ENCODE measurements at places on chromosomes 5 and 9.

DNA sequence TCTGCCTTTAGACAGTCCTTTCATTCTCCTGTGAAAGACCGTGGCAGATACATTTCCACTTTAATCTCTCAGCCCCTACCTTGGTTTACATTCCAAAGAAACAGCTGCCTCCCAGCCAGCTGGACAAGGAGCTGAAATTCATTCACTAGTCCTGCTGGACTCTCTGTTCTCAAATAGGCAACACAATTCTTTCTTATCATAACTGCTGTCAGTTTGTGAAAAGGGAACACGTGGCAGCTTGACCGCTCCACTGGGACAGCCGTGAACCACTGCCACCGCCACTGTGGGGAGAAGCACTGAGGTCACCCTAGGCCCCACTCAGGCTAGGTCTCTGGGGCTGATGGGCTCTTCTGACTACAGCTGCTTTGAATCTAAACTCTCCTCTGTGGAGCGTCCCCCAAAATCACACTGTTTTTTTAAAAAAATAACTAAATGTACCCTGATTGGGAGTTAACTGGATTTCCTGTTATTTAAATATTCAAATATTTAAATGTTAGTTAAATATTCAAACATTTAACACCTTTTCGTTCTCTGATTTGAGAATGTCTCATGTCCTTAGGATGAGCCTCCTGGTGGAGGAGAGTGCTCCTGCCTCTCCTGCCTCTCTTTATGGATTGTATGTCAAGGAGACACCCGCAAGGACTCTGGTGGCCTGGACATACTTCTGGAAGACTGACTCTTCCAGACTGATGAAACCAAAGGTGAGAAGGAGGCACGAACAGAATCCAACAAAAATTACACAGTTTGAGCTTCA is 120.1 kb downstream of the BOD1 start:
- no peak for DNase-seq

DNA sequence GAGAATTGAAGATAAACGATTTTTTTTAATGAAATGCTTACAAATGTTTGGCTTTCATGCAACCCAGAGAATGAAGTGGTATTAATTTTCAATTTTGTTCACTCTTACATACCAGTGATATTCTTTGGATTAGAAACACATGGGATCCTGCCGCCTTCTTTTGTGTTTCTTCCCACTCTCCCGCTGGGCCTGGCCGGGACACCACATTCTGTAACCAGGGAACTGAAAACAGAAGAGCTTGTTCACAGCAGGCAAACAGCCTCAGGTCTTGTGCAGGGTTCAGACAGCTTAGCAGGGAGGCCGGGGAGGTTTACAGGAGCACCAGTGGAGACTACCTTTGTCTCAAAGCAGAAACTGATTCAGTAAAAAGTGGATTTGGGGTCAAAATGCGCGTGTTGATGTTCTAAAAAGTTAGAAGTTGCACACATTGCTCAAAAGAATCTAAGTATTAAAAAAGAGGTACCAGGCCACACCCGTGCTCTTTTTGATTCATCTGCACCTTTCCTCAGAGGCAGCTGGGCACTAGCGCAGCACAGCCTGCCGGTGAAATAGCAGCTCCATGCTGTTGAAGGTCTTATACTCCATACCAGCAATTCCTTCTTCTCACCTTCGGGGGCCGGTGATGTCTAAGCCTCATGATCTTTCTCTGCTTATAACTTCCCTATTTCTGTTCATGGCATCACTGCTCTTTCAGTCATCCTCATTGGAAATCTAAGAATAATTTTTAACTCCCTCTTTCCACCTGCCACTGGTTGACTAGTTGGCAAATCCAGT is 67.1 kb downstream of the GRAMD2B start:
- DNase-seq = no peak

DNA sequence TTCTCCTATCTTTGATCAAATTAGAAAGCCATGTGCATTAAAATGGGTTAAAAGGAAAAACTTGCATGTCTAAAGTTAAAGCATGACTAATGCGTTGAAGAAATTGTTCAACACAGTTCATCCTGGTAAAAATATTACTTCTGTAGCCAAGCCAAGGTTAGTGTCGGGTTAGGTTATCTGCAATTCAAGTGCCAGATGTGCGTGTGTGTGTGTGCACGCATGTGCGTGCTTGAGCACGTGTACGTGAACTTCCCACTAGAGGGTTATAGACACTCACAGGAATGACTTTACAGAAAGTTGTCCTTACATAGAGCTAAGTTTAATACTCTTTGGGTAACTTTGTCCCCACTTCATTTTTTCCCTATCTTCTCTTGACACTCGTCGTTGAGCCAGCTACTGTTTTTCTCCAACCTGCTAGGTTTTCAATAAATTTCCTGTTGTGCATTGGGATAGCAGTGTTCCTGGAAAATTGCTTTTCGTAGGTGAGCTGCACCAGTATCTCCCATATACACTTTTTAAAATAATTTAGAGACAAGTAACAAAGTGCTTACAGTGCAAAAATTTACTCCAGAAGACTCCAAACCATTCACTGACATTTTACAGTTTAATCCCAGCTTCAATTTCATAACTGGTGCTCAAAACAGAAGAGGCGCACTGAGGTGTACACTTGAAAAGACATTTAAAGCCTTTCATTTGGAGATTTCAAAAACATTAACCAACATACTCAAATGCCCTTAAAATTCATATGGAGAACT is 353.8 kb downstream of the NFIB start:
- no peak for DNase-seq

DNA sequence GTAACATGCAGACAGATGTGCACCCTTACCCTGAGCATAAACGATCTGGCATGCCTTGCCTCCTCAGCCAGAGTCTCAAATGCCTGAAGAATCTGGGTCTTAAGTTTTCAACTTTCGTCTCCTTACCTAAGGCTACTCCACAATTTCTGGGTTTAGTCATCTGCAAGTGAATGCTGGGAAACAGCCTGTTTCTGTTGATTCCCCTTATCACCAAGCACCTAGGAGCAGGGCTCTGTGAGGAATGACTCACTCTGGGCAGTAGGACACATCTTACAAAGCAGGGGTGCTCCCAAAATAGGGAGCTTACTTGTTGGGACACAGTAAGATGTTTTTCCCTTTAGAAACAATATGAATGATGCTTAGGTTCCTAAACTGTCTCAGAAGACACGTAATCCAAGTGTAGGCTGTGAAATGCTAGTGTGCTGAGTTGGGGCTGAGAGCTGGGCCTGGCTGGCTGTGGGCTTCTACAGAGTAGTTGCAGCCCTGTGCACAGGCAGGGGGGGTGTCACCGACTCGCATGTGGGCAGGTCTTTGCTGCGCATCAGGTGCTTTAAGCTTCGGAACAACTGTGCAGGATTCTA is 58.0 kb downstream of the DAP start:
- DNase-seq = no peak

DNA sequence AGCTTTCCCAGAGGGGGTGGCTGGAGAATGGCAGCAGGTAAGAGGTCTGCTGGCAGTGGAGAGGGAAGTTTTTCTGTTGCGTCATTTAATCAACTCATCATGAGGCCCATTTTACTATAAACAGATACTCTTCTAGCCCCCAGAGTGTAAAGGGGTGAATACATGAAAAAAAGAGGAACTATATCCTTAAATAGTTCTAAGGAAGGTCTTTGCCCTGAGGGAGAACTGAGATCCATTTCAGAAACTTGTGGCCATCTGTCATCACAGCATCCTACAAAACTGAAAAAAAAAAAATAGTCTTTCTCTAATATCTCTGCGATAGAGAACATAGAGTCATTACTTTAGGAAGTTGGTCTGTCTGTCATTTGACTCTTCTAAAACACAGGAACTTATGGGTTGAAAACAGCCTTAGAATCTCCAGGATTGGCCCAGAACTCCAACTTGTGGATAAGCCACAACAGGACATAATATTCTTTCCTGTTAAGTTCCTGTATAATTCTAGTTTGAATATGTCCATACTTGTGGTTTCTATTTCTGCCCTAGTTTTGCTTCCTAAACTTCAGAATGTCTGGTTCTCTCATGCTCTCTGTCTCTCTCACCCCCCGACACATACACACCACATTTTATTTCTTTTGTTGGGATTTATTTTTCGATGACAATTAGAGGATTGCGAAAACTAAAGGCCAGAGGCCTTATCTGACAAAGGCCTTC is 238.5 kb upstream of the PIK3R1 start:
- no peak for DNase-seq

DNA sequence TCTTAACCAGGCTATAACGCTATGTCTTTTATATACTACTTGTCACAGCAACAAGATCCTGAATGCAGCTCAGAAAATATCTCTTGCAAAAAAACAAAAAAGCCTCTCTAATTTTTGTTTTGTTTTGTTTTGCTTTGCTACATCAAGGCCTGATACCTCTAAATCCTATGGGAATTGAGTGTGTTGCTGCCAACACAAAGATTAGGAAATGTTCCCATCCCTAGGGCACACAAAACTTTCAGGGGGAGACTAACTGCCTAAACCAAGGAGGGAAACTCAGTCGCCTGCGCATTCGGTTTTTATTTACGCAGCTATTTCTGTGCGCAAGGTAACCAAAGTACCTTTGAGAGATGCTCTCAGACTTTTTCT is 1.7 kb downstream of the SSBP2 start:
- no peak for DNase-seq

DNA sequence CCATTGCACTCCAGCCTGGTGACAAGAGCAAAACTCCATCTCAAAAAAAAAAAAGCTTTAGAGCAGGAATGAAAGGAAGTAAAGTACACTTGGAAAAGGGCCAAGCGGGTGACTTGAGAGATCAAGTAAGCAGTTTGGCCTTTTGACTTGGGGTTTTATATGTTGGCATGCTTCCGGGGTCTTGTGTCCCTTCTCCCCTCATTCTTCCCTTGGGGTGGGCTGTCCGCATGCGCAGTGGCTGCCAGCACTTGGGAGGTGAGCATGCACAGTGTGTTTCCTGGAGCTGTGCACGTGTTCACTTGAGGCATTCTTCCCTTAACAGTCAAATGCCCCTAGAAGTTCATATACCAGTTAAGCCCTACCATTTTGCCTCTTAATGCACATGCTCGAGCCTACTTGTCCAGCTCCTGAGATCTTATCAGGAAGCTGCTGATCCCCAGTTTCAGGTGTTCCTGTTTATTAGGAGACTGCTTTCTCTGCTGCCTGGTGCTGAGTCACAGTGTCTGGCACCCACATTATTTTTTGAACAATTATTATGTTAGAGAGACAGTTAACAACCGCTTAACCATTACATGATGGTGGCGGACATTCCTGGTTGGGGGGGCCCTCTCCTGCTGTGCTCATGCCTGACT is 32.6 kb upstream of the PRRC2B start:
- no peak for DNase-seq

DNA sequence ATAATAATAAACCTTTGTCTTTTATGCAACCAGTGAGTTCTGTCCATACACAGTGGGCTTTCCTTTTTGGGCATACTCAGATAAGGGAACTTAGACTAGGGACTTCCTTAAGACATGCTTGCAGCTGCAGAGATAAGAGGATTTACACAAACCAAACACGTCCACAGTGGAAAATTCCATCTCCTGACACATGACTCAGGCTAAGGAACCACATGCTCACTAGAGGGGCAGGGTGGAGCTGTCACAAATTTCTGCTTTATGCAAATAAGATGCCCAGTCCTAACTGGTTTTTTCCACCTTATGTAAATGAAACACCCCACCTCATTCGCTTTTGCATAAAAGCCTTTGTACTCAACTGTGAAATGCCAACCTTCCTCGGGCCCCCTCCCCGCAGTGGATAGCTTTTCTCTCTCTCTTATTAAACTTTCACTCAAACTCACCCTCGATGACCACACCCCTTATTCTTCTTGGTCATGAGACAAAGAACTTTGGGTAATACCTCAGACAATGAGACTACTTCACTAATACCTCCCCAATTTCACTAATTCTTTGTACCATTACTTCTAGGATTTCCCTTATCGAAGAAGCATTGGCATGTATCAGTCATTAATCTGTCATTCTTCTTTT is 170.3 kb upstream of the FTMT start:
- DNase-seq = no peak

DNA sequence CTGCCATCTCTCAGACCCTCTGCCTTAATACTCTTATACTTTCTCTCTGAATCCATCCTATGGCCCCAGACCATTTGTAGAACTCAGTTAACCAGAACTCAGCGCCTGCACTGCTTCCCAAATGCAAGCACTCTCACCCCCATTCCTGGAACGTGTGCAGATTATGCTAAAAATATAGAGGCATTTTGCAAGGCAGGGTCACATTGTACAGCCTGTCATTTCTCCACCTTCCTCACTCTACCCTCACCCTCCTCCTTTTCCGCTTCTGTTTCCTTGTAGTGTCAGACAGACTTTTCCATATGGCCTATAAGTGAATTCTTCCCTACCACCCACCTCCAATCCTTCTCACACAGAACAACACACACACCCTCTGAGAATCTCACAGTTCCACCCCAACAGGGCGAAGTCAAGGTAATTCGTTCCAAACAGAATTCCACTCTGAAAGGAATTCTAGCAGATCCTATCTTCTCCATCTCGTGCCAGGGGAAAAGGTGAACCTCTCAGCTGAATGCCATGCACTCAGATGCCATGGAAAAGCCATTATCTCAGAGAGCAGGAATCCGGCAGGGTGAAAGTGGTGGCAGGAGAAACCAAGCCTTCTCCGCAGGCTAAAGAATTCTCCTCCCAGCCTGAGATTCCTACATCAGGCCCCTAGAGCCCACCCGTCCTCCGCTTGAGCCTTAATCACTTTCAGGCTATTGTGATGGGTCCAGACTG is 25.3 kb downstream of the GGTA1 start:
- no peak for DNase-seq

GRCh38 chr5:13809921-13810320 is 134.6 kb downstream of the DNAH5 start:
- DNase-seq = no peak

DNA sequence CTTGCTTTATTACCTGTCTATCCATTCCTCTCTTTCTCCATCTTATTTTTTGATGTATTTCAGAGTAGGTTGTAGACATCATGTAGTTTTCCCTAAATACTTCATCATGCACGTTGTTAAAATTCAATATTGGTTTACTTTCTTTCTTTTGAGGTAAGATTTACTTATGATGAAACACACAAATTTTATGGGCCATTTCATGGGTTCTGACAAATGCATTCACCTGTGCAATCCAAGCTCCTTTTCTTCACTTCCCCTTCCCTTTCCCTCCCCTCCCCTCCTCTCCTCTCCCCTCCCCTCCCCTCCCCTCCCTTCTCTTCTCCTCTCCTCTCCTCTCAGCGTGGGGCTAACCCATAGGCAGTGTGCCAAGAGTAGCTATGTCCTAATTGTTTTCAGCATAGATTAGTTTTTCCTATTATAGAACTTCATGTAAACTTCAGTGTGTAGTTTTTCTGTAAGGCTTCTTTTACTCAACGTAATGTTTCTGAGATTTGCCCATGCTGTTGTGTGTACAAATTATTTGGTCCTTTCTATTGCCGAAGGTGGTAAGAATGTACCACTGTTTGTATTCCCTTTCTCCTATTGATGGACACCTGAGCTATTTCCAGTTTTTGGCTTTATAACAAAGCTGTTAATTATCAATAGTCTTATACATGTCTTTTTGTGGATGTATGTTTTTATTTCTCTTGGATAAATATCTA is 92.9 kb upstream of the CLINT1 start:
- no peak for DNase-seq

GRCh38 chr5:79122973-79123372 is 11.4 kb downstream of the BHMT start:
- DNase-seq = no peak
